Chondrocyte (in vitro differentiated cells): ENCODE measurements at places on chromosomes 16 and 17.

DNA sequence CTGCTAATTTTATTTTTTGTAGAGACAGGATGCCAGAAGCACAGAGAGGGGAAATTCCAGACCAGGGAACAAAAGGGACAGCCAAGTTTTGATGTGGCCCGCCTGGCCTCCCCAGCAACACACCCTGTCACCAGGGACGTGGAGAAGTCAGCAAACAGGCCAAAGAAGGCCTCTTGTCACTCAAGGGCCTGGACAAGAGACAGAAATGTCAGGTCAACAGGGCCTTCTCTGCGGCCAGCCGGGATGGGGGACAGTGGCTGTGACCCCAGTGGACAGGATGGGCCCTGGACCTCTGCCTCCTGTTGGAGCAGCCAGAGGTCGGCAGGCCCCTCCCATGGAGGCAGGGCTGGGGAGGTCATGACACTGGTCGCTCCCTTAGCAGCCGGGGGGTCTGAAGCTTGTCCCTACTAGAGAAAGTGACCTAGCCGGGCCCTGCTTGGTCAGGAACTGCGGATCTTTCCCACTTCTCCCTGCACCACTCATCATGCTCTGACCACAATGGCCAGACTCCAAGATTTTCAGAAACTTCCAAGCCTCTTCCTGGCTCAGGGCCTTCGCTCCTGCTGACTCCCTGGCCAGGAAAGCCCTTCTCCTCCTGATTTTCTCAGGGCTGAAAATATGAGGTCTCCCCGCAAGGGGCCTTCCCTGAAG lies 9.2 kb upstream of the TVP23A start:
- DNase-seq: no peak
- peaks cover 4% of the 10 kb centered on the region for H3K27me3 ChIP-seq
- peaks cover 25% of the 10 kb centered on the region for H3K4me1 ChIP-seq
- H3K36me3 ChIP-seq: no peaks in the 10 kb centered on the region

GRCh38 chr16:17203424-17203823 lies 267.3 kb downstream of the XYLT1 start:
- no peaks in the 10 kb centered on the region for H3K27me3 ChIP-seq
- no peak overlapping the region for H3K4me3 ChIP-seq
- no peak overlapping the region for H3K27ac ChIP-seq
- peaks cover 4% of the 10 kb centered on the region for H3K36me3 ChIP-seq

DNA sequence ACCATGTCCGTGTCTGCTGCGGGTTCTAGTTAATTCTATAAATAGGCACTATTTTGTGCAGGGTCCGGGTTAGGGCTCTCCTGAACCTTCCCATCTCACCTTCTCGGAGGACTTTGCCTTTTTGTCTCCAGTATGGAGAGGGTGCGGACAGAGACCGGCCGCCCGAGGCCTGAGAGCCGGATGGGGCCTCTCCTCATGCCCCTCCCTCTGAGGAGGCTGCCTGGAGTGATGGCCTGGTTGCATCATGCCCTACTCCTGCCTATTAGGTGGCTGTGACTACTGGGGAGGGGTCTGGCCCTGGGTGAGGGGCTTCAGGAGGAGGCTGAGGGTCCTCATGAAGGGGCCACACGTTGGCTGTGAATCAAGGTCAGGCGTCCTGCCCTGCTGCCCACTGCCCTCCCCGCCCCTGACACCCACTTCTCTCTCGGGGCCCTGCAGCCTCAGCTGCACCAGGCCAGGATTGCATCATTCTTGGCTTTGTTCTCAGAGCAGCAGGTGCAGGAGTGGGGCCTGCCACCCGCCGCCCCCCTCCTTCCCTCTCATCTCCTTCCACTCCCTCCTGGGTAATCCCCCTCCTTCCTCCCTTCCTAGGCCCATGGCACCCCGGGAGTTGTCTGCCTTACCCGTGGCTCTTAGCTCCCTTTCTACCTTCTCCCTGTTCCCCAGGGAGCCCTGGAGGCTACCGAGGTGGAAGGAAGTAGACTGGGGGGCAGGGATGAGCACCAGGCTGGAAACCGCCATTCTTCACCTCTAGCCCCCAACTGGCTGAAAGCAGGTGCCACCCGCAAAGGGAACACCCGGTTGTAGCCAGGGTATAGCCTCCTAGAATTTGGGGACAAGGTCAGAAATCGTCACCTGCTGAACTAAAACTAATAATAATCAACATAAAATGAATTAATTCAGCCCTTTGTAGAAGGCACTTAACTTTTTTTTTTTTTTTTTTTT lies 12.7 kb upstream of the ARHGAP23 start:
- H3K27ac ChIP-seq: peak overlapping the region; percentile 98
- DNase-seq: no peak

DNA sequence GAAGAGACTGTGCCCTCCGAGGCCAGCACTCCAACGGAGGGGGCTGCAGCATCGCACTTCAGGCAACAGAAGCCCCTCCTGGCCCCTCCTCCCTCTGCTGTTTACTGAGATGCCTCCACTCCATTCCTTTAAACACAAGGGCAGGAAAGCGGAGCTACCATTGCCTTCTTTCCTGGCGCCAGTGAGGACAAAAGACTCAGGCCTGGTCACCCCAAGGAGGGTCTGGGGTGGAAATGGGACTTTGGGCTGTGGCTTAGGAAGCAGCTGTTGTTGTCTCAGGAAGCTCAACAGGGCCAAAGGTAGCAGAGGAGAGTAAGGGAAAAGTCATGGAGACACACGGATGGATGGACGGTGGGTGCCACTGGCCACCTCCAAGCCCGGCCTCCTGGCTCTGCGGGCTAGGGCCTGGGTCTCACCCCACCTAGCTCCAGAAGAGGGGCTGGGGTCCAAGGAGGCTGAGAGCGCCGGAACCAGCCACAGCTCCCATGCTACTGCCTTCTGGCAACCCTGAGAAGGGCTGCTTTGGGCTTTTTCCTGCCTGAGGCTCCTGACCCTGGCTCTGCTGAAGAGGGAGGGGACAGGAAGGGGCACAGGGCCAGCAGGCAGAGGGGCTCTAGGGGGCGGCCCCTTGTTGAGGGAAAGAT lies 11.1 kb downstream of the CD300LG start:
- no peaks in the 10 kb centered on the region for H3K36me3 ChIP-seq
- no peak overlapping the region for H3K4me3 ChIP-seq
- no peaks in the 10 kb centered on the region for H3K4me1 ChIP-seq
- peaks cover 10% of the 10 kb centered on the region for H3K27me3 ChIP-seq

GRCh38 chr16:49932946-49933345 lies 77.0 kb upstream of the ZNF423 start:
- peaks cover 2% of the 10 kb centered on the region for H3K27me3 ChIP-seq
- H3K4me3 ChIP-seq: no peak overlapping the region
- no peak overlapping the region for H3K27ac ChIP-seq
- H3K4me1 ChIP-seq: peaks cover 15% of the 10 kb centered on the region

- H3K27ac ChIP-seq: no peak overlapping the region
- peaks cover 2% of the 10 kb centered on the region for H3K36me3 ChIP-seq
- no peaks in the 10 kb centered on the region for H3K27me3 ChIP-seq
- peaks cover 15% of the 10 kb centered on the region for H3K4me1 ChIP-seq
These were observed 89.1 kb downstream of the SEC14L1 start for GRCh38 chr17:77229786-77230435.

DNA sequence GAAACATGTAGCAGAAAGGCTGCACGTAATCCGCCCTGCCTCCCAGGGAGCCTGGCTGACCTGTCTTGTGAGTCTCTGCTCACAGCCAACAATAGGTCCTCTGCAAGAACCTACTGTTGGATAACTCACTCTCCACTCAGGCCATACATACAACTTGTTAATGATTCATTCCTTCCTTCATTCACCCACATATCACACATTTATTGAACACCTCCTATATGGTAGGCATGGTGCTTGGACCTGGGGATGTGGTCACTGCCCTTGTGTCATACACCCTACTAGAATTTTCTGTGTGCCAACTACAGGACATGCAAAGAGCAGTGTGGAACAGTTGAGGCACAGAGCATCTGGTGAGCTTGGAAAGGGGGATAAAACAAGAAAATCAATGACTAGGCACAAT lies 28.1 kb upstream of the HNF1B start:
- H3K27me3 ChIP-seq: no peaks in the 10 kb centered on the region
- peaks cover 14% of the 10 kb centered on the region for H3K4me1 ChIP-seq
- H3K4me3 ChIP-seq: no peak overlapping the region
- no peaks in the 10 kb centered on the region for H3K36me3 ChIP-seq
- no peak for DNase-seq

DNA sequence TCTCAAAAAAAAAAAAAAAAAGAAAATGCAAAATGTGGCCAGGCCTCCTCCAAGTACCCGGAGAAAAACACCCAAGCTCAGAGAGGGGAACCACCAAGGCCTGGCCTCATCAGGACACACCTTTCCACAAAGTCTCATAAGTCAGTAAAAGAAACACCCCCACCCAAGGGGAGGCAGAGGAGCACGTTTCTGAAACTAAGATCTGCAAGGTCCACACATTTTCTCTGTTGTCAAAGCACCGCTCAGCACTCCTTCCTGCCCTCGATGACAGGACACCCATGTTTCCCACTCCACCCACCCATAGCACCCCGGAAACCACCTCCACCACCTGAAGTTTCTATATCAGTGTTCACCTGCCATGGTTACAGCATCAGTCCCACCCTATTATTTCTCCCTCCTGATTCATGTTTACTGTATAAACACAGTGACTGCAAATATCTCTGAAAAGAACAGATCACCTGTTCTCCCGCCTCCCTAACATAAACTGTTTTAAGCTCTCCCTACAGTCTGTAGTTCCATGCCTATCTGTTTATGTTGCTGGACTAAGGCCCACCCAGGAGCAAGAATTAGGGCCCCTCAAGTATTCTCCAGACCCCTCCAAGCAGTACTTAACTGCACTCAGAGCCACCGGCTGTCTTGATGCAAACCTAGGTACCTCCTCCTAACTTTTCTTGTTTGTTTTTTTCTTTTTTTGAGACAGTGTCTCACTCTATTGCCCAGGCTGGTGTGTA lies 2.0 kb downstream of the CORO7 start:
- H3K4me1 ChIP-seq: peaks cover 26% of the 10 kb centered on the region
- no peak overlapping the region for H3K4me3 ChIP-seq
- H3K27me3 ChIP-seq: no peaks in the 10 kb centered on the region
- no peak for DNase-seq

DNA sequence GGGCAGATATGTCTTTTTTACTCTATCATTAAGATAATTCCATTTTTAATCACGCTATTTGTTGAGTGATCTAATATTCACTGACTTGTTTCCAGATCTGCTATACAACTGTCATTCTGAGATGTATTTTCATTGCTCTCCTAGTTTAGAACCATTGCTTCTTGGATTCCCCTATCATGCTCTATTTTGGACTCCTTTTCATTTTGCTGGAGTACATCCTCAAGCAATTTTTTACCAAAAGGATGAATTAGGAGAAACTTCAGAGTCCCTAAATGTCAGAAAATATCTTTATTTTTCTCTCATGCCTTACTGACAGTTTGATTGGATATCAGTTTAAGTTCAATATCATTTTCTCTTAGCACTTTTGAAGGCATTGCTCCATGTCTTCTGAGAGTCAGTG lies 9.8 kb downstream of the MT4 start:
- no peaks in the 10 kb centered on the region for H3K4me1 ChIP-seq
- H3K27me3 ChIP-seq: no peaks in the 10 kb centered on the region
- no peak overlapping the region for H3K4me3 ChIP-seq

DNA sequence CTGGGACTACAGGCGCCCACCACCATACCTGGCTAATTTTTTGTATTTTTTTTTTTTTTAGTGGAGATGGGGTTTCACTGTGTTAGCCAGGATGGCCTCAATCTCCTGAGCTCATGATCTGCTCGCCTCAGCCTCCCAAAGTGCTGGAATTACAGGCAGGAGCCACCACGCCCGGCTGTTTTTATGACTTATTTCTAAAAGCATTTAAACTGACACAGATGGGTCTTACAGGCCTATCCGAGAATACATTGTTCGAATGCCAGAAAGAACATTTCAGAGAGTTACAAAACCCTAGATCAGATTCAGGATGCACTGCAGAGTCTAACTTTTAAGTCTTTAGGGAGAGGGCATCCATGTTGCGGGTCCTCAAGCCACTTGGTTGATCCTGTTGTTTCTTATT lies 234.7 kb upstream of the MAF start:
- peaks cover 3% of the 10 kb centered on the region for H3K27me3 ChIP-seq
- no peaks in the 10 kb centered on the region for H3K4me1 ChIP-seq
- DNase-seq: no peak
- H3K27ac ChIP-seq: no peak overlapping the region

- no peak overlapping the region for H3K4me3 ChIP-seq
- H3K27me3 ChIP-seq: no peaks in the 10 kb centered on the region
- no peak for DNase-seq
- H3K4me1 ChIP-seq: no peaks in the 10 kb centered on the region
These were observed 304.3 kb upstream of the XYLT1 start for GRCh38 chr16:17775061-17775460.

DNA sequence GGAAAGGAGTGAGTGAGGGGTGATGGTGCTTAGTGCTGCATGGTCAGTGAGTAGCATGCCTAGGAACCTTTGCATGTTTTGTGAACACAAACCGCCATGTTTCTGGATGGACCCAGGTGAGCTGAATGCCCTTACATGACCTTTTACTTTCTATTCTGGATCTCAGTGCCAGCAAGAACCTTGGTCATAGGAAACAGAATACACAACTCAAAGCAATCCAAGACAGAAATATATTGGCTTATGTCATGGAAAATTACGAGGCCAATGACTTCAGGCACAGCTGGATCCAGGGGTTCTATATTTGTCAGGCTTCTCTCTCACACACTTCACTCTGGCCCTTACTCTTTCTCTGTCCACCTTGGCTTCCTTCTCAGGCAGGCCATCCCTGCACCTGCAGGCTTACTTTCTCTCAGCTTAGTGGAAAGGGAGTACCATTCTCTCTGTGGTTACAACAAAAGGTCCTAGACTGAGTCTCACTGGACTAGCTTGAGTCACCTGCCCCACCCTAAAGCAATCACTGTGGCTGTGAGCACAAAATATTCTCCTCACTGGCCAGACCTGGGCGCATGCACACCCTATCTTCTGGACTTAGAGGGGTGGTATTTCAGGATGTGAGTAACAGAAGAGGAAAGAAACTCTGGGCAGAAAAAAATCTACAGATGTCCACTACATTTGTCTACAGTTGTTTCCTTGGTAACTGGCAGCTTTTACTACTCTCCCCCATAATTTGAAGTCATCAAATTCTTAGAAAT lies 20.4 kb upstream of the CPNE2 start:
- H3K27me3 ChIP-seq: peaks cover 3% of the 10 kb centered on the region
- peaks cover 14% of the 10 kb centered on the region for H3K4me1 ChIP-seq
- DNase-seq: no peak
- H3K4me3 ChIP-seq: no peak overlapping the region
- H3K36me3 ChIP-seq: no peaks in the 10 kb centered on the region

GRCh38 chr16:46688654-46689364 lies at the start of gene VPS35:
VPS35 (minus strand) TSS chr16:46689178; CDS start chr16:46689133, 45 bp downstream.
- H3K36me3 ChIP-seq: no peaks in the 10 kb centered on the region
- peaks cover 36% of the 10 kb centered on the region for H3K4me1 ChIP-seq
- H3K27me3 ChIP-seq: no peaks in the 10 kb centered on the region
- H3K27ac ChIP-seq: no peak within 1 kb of the TSS

- no peak overlapping the region for H3K4me3 ChIP-seq
- peaks cover 7% of the 10 kb centered on the region for H3K4me1 ChIP-seq
- H3K27me3 ChIP-seq: peaks cover 2% of the 10 kb centered on the region
- H3K36me3 ChIP-seq: peaks cover 4% of the 10 kb centered on the region
- no peak overlapping the region for H3K27ac ChIP-seq
These were observed 3.9 kb downstream of the ABAT start for GRCh38 chr16:8678068-8678927.
